ENCODE measurements at places on chromosomes 2 and 18.
A peak's percentile ranks its signal among the peaks of the same experiment; 100 is the strongest.

GRCh38 chr2:186535861-186536260 lies 49.8 kb downstream of the ZC3H15 start:
- no peak for DNase-seq

DNA sequence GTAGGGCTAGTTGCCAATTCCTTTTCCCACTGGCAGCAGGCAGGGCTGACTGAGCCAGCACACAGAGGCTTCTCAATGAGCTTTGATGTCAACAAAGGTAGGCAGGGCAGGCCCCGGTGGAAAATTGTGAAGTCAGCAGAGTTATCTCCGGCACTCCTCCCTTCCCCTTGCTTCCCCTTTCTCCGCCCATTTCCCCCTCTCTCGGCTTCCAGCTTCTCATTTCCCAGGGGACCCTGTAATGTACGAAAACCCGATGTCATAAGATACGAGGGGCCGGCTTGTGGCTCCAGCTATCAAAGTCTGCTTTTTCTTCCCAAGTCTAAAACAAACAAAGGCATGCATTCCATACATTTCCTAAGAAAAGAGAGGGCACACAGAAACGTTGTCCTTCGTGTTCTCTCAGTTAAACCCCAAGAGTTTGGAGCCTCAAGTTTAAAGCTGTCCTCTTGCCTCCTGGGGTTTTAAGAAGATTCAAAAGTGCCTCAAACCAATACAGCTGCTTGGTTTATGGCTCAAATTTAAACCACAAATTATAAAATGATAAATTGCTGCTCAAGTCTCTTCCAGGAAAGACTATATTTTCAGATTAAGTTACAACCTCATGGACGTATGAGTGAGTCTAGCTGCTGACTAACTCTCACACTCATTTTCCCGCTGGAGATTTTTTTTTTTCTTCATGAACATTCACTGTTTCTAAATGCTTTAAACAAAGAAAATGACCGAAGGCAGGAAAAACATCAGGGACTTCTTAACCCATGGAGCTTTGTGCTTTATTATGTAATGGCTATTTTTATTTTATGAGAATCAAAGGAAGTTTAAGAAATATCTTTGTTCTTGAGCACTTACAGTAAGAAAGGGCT lies 27.2 kb upstream of the EML4 start:
- peak; percentile 80 for DNase-seq

- DNase-seq, result no peak
These were observed 38.3 kb downstream of the FBXO48 start for GRCh38 chr2:68428746-68429145.

- DNase-seq, result no peak
These were observed 34.8 kb upstream of the NFATC1 start for GRCh38 chr18:79360933-79361332.

DNA sequence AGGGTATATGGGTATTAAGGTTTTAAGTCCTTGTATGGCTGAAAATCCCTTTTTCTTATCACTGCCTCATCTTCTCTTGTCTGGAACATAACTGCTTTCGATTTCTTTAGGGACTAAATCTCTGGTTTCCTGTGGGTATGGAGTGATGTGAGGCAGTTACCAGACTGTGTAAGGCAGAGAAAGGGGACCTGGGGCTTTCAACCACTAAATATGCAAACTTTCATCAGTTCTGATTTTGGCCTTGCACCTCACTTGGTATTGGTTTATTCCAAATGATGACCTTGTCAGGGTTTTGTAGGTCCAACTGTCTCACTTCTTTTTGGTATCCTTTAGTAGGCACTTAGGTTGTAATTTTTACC lies 9.3 kb downstream of the MAP4K4 start:
- no peak for DNase-seq

GRCh38 chr2:13114391-13114790 lies 397.7 kb downstream of the TRIB2 start:
- peak; percentile 60 for DNase-seq

DNA sequence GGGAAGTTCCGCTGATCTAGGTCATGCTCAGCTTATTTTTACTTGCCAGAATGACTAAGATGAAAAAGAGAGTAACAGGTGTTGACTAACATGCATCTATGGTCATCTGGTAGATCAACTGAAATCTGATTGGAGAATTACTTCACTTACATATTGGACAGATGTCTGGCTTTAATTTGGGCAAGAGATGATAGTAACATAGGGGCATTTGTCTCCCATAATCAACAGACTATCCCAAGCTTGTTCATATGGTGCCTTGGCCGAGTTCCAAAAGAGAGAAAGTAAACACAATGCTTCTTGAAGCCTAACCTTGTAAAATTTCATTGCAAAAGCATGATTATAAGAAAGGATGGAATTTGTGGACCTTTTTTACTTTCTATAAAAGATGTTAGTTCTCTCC lies 503.7 kb downstream of the ADCYAP1 start:
- no peak for DNase-seq

- DNase-seq, result peak; percentile 94
These were observed 1.5 kb upstream of the IRS1 start for GRCh38 chr2:226800941-226801784.

GRCh38 chr2:177291701-177292100 lies 27.2 kb upstream of the NFE2L2 start:
- DNase-seq, result no peak

DNA sequence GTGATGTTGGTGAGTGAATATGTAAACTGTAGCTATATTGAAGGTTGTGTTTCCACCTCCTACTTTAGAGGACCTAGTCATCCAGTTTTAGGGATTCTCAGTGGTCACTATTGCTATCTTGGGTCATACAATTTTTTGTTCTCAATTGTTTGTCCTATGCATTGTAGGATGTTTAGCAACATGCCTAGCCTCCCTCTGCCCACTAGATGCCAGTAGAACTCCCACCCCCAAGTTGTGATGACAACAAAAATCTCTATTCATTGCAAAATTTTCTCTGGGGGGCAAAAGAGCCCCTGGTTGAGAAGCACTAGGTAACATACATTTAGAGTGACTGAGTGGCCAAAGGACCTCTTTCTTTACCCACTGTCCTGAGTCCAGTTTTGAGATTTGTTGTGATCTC lies 87.3 kb downstream of the LRRTM4 start:
- DNase-seq, result peak; percentile 23

DNA sequence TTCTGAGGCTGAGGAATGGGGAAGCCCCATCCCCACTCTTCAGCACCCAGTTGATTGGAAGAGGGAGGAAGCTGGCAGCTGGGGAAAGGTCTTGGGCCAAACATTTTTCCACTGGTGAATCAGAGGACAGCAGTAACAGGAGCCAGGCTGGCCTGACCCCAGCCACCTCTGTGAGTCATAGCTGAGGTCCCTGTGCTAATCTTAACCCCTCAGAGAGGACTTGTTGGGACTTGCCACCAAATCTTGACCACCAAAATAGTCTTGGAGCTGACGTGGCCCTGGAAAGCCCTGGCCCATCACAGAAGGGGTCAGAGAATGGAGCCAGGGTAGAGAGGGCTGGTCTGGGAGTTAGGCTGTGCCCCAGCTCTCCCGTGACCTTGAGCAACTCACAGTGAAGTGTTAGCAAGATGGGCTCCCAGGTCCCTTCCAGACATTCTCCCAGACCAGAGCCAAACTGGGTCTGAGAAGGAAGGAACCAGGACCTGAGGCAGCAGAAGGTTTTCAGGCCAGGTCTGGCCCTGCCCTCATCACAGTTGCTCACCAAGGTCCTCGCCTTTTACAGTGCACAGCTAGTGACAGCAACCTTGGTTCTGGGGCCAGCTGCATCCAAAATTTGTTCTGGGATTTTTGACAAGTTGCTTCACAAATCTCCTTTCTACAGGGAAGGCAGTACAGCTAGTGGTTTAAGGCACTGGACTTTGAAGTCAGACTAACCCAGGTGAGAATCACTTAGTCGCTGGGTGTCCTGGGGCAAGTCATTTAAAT lies 266.6 kb downstream of the CYP26B1 start:
- DNase-seq, result no peak

GRCh38 chr2:176364273-176364977 lies 95.2 kb downstream of the MTX2 start:
- peak; percentile 67 for DNase-seq

- no peak for DNase-seq
These were observed 550.2 kb upstream of the LINC00305 start for GRCh38 chr18:64699081-64699480.

DNA sequence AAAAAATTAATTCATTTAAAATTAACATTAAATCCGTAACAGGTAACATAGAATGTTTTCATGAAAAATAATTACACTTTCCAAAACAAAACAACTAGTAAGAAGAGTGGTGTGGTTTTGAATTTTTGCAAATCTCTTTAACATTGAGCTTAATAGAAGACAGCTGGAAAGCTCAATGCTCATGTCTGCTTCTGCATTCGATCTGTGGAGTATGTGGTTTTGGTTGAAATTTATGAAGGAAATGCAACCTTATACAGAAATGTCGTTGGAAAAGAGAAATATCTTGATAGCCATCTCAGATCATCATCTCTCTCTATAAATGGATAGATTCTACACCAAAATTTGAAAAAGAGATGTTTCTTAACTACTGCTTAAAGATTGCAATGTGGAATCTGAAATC lies 17.3 kb upstream of the FHL2 start:
- DNase-seq, result no peak

DNA sequence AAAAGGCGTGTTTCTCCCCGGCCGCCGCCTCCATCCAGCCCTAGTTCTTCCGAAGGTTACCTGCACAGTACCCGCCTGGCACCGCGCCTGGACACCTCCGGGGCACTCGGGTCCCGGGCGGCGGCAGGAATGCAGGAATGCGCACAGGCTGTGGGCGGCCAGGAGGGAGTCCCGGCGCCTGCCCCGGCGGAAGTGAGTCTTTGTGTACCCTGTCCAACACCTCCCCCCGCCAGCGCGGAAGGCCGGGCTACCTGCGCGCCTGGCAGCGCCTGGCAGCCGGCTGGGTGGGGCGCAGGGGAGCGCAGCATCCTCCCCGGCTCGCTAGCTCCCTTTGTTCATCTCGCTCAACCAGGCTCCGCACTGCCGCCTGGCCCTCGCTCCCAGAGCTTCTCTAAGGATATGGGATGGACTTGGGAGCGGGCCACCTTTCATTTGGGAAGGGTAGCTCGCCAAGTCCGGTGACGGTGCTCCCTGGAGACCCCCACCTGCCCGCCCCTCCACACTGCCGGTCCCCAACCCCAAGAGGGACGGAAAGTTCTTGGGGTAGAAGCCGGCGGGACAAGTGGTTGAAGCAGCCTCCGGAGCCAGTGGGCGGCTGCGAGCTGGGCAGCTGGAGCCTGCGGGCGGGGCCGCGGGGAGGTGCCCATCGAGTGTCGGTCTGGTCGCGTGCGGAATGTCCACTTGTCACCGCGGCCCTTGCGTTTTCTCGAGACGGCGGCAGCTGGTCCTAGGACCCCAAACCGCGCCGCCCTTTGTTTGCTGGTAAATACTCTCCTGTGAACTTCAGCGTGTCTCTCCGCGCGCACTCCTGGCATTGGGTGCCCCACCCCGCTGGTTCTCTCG lies 1.2 kb upstream of the ST6GAL2 start:
- DNase-seq, result peak; percentile 69

- DNase-seq, result no peak
These were observed 40.4 kb downstream of the C1QL2 start for GRCh38 chr2:119117891-119118882.

DNA sequence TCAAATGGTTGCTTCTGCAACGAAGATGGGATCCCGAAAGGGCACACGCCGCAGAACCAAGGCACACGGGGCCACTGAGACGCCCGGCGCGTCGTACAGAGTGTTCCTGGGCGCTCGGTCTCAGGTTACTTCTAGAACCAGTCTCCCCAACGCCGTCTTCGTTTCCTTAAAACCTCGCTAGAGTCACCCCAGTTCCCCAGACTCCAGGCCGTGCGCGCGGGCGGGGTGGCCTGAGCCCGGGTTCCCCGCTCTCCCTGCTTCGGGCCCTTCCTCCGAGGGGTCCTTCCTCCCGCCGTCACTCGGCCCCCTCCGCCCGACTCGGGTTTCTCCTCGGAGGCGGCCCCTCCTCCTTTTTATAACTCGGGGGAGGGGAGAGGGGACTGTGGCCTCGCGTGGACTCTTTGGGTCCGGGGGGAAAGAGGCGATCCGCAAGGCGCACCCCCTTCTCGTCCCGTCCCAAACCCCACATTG lies 774 bp upstream of the FZD7 start:
- peak; percentile 79 for DNase-seq

GRCh38 chr2:129827311-129828090 lies 152.0 kb upstream of the RAB6C start:
- peak; percentile 76 for DNase-seq

- DNase-seq, result no peak
These were observed 63.4 kb downstream of the NCKAP5 start for GRCh38 chr2:133504566-133505505.

DNA sequence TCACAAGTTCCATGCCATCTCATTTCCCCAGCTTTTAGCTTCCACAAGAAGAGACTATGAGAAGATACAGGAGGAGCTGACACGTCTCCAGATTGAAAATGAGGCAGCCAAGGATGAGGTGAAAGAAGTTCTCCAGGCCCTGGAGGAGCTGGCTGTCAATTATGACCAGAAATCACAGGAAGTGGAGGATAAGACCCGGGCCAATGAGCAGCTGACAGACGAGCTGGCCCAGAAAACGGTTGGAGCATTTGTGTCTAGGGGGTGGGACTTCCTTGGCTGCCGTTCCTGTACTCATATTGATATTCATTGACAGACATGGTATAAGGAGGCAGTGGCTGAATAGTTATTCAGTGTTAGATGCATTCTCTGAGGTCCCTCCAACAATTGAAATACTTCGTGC lies 57.2 kb upstream of the LYPD6B start:
- peak; percentile 28 for DNase-seq

DNA sequence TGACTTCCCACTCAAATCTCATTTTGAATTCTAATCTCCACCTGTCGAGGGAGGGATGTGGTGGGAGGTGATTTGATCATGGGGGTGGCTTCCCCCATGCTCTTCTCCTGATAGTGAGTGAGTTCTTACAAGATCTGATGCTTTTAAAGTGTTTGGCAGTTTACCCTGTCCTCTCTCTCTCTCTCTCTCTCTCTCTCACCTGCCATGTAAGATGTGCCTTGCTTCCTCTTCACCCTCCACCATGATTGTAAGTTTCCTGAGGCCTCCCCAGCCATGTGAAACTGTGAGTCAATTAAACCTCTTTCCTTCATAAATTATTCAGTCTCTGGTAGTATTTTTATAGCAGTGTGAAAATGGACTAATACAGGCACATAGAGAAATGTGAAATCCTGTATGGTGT lies 7.0 kb upstream of the LDAH start:
- DNase-seq, result no peak

DNA sequence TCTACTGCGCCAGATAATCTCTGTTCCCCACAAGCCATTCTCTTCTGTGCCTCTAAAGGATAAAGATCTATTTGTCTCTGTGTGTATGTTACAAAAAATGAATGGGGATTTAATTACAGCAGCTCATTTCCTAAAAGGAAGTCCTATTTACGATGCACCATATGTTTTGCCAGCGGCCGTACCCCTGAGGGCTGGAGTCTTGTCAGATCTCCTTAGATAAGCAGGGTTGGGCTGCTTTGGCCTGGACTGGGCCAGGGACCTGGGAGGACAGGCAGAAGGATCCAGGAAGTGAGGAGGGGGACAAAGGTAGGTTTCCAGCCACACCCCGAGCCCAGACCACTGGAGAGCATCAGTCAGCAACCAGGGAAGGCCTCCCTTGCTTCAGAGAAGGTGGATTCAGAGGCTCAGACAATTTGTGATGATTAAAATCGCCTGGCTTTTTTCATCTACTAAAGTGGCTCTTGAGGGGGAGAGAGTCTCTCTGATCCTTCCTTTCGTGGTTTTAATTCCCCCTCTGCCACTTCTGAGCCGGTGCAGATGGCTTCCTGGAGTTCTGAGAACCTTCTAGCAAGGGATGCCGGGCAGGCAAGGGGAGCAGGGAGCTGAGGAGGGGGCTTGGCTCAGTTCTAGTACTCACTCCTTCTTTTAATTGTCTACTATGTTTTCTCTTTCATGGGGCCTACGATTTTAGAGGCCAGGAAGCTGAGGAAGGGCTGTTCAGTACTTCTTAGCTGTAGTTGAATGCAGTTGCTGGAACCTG lies 42.1 kb downstream of the MYCN start:
- no peak for DNase-seq

Measured in mesendoderm (in vitro differentiated cells).